ENCODE measurements at places on chromosomes 12 and 14. TPM values are rescaled to one million over a fixed set of nuclear protein-coding genes. Genes with fewer than 3 reads are reported as not detected.

- no peak overlapping the region for H3K27ac ChIP-seq
- peaks cover 61% of the 10 kb centered on the region for H3K36me3 ChIP-seq
- H3K27me3 ChIP-seq, result no peaks in the 10 kb centered on the region
- peaks cover 1% of the 10 kb centered on the region for H3K4me1 ChIP-seq
- DNase-seq, result no peak
Measured at GRCh38 chr12:1984759-1985158, 19.5 kb downstream of the DCP1B start.

DNA sequence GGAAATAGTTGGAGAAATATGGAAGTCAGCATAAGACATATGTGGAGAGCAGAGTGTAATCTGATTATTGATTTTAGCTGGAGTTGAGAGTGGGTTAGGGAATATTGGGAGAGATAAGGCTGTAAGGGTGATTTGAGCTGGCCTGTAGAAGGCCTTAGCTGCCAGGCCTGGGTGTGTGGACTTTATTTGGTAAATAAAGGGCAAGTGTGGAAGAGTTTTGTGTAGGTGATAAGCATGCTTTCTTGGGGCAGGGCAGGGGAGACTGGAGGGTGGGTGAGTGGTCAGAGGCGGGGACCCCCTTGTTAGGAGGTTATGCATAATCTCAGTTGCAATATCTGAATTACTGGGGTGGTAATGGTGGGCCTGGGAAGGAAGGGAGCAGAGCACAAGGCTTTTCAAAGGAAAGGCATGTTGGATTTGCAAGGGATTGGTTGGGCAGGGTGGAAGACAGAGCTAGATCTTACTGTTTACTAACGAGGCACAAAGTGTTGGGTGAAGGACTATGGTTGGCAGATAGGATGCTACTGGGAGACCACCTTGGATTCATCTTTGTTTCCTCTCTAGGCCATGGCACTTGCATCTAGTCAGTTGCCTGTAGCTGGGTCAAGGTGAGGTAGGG, 5.5 kb downstream of the KHNYN start:
- no peak overlapping the region for H3K27ac ChIP-seq
- peaks cover 42% of the 10 kb centered on the region for H3K36me3 ChIP-seq
- H3K27me3 ChIP-seq, result no peaks in the 10 kb centered on the region
- no peak overlapping the region for H3K4me3 ChIP-seq

DNA sequence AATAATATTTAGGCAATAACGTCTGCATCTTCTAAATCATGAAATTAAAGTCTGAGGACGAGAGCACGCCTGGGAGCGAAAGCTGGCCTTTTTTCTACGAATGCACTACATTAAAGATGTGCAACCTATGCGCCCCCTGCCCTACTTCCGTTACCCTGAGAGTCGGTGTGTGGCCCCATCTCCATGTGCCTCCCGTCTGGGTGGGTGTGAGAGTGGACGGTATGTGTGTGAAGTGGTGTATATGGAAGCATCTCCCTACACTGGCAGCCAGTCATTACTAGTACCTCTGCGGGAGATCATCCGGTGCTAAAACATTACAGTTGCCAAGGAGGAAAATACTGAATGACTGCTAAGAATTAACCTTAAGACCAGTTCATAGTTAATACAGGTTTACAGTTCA, 19.3 kb downstream of the CKB start:
- H3K27me3 ChIP-seq, result no peaks in the 10 kb centered on the region
- H3K4me1 ChIP-seq, result peaks cover 10% of the 10 kb centered on the region
- no peak for DNase-seq
- peaks cover 21% of the 10 kb centered on the region for H3K36me3 ChIP-seq
- H3K27ac ChIP-seq, result no peak overlapping the region

LTBP2 gene
- 0.06 TPM for total RNA-seq

CYP46A1 gene
- total RNA-seq, result 0.18 TPM

MOAP1 gene
- 16.6 TPM for total RNA-seq

C1S gene
- total RNA-seq, result 0.47 TPM

GRCh38 chr12:14974633-14975032, 1.8 kb downstream of the PDE6H start:
- H3K4me1 ChIP-seq, result peaks cover 37% of the 10 kb centered on the region
- H3K27me3 ChIP-seq, result no peaks in the 10 kb centered on the region
- no peak overlapping the region for H3K4me3 ChIP-seq

PRH2 gene
- not detected for total RNA-seq

SMIM41 gene
- total RNA-seq, result not detected

GRCh38 chr14:30131581-30132097, 204.0 kb upstream of the PRKD1 start:
- no peaks in the 10 kb centered on the region for H3K4me1 ChIP-seq
- no peak overlapping the region for H3K4me3 ChIP-seq
- H3K27me3 ChIP-seq, result no peaks in the 10 kb centered on the region
- H3K27ac ChIP-seq, result no peak overlapping the region
- DNase-seq, result no peak

DNA sequence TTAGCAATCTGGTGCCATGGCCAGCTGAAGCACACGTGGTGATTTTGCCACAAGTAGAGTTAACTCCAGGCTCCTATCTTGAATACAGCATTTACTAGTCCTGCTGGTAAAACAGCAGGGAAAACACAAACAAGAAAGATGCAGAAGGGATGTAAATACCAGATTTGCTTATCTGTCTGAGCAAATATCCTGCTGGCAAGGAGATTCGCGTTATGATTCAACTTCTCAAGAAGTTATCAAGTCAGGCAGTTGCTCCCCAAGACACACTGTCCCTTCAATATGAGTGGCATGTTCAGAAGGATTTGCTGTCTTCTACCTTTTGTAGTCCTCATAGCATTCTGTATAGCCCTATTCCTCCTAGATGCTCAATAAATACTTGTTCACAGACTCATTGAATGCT, 171.2 kb upstream of the EGLN3 start:
- no peaks in the 10 kb centered on the region for H3K36me3 ChIP-seq
- no peak overlapping the region for H3K4me3 ChIP-seq
- H3K27me3 ChIP-seq, result peaks cover 4% of the 10 kb centered on the region
- no peaks in the 10 kb centered on the region for H3K4me1 ChIP-seq

GRCh38 chr12:20077618-20078017, 290.7 kb upstream of the PDE3A start:
- H3K27me3 ChIP-seq, result no peaks in the 10 kb centered on the region
- DNase-seq, result no peak

DLK1 gene
- total RNA-seq, result not detected

DNA sequence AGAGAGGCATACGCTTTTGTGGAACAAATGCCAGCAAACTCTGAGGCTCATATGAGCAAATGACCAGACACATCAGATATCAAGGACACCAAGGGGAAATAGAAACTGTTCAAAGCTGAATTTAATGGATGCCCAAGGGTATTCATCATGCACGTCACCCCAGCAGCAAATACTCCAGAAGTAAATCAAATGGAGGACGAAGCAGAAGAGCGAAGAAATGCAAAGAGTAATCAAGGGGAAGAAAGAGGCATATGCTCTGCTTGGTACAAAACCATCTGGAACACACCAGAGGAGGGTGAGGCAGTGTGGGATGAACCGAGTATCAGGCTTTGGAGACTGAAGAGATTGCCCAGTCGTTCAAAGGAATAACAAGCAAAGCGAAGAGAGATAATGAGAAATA, 232.6 kb upstream of the EGLN3 start:
- H3K4me1 ChIP-seq, result no peaks in the 10 kb centered on the region
- H3K36me3 ChIP-seq, result no peaks in the 10 kb centered on the region
- no peaks in the 10 kb centered on the region for H3K27me3 ChIP-seq

- DNase-seq, result no peak
- peaks cover 18% of the 10 kb centered on the region for H3K36me3 ChIP-seq
- H3K27ac ChIP-seq, result no peak overlapping the region
- H3K4me1 ChIP-seq, result no peaks in the 10 kb centered on the region
- H3K4me3 ChIP-seq, result no peak overlapping the region
- no peaks in the 10 kb centered on the region for H3K27me3 ChIP-seq
Measured at GRCh38 chr14:34450958-34451357, 11.1 kb downstream of the SPTSSA start.

GRCh38 chr14:68541178-68541896, 251.5 kb downstream of the ZFP36L1 start:
- no peaks in the 10 kb centered on the region for H3K36me3 ChIP-seq
- no peaks in the 10 kb centered on the region for H3K4me1 ChIP-seq
- no peak for DNase-seq
- H3K4me3 ChIP-seq, result no peak overlapping the region

DNA sequence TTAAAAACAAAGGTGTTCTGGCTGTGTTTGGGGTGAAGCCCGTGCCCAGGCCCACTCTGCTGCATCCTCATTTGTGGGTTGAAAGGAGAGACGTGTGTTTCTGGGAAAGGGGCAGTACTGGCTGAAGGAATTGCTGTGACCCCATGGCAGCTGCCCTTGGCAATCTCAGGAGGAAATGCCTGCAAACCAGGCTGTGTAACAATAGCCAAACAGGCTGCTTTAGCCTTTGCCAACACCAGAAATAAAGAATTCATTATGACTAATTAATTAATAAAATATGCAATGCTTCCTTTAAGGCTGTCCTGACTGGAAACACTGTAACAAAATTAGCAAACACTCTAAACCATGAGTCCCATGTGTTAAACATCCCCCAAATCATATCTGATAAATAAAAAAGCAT, 53.0 kb upstream of the KRR1 start:
- H3K36me3 ChIP-seq, result no peaks in the 10 kb centered on the region
- H3K27me3 ChIP-seq, result peaks cover 31% of the 10 kb centered on the region
- H3K4me1 ChIP-seq, result peaks cover 4% of the 10 kb centered on the region
- no peak overlapping the region for H3K4me3 ChIP-seq

DNA sequence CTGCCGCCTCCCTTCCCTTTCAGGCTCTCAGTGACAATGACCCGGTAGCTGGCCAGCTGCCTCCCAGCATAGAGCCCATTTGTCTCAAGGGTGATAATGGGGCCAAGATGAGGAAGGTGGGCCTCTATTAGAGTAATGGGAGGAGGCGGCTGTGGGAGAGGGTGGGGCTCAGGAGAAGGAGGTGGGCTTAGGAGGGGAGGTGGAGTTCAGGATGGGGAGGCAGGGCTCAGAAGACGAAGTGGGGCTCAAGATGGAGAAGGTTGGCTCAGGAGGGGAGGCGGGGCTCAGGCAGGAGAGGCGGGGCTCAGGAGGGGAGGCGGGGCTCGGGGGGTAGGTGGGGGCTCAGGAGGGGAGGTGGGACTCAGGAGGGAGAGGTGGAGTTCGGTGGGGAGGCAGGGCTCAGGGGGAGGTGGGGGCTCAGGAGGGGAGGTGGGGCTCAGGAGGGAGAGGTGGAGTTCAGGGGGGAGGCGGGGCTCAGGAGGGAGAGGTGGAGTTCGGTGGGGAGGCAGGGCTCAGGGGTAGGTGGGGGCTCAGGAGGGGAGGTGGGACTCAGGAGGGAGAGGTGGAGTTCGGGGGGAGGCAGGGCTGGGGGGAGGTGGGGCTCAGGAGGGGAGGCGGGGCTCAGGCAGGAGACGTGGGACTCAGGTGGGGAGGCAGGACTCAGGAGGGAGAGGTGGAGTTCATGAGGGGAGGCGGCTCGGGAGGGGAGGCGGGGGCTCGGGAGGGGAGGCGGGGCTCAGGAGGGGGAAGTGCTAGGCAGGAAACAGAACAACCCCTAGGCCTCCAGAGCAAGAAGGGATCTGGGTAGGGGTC, 36.8 kb downstream of the IQSEC3 start:
- no peak for DNase-seq
- H3K4me3 ChIP-seq, result no peak overlapping the region
- no peaks in the 10 kb centered on the region for H3K36me3 ChIP-seq

FAM234B gene
- 6.9 TPM for total RNA-seq

OTUB2 gene
- total RNA-seq, result 0.48 TPM

GRCh38 chr12:26224657-26225056, 29.3 kb downstream of the SSPN start:
- no peak overlapping the region for H3K27ac ChIP-seq
- no peaks in the 10 kb centered on the region for H3K36me3 ChIP-seq
- no peak for DNase-seq
- peaks cover 5% of the 10 kb centered on the region for H3K4me1 ChIP-seq

DNA sequence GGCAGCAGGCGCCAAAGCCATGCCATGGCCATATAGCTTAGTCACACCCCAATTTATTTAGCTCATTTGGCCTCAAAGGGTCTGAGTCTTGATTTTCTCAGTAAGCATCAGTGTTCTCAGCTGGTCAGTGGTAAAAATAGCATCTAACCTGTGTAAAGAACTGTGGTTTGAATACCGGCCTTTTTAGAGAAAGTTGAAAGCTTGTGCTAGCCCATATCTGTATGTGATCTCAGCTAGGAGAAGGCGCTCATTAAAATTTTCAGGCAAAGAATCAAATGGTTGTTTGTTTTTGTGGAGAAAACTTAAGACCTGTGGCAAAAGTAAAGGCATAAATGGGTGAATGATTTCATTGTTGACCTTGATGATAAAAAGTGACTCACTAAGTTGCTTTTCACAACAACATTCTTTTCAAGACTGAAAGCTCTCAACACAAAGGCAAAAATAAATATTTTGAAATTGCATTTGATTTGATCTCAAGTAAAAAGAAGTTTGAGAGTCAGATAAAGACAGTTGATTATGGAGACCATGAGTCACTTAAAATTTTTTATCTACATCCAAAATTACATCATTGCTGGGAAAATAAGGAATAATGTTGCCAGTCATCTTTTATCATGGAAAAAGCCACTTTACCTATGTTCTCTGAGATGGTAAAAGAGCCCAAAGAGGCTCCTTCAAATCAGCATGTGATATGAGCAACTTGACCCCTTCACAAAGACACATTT, 128.5 kb upstream of the RGS6 start:
- DNase-seq, result no peak
- no peak overlapping the region for H3K4me3 ChIP-seq
- no peaks in the 10 kb centered on the region for H3K36me3 ChIP-seq

SIX6 gene
- total RNA-seq, result not detected

- peaks cover 11% of the 10 kb centered on the region for H3K36me3 ChIP-seq
- no peak overlapping the region for H3K4me3 ChIP-seq
- peaks cover 6% of the 10 kb centered on the region for H3K4me1 ChIP-seq
- peak overlapping the region; percentile 66 for H3K27ac ChIP-seq
- peak; percentile 30 for DNase-seq
- H3K27me3 ChIP-seq, result no peaks in the 10 kb centered on the region
Measured at GRCh38 chr12:105204916-105205315, 31.1 kb downstream of the APPL2 start.

HSP90AA1 gene
- total RNA-seq, result 1,485 TPM

Data from activated naive CD8-positive, alpha-beta T cell treated with anti-CD3 and anti-CD28 coated beads for 36 hours (primary cell).